Psoas muscle (tissue), 8 donors: ENCODE measurements at places on chromosomes 16 and 17. TPM values are rescaled to one million over a fixed set of nuclear protein-coding genes. Genes with fewer than 3 reads are reported as not detected.

Gene ZDHHC1
- 6.9 TPM for total RNA-seq

Gene SLC16A11
- 0.42 TPM for total RNA-seq

Gene GCGR
- not detected for total RNA-seq

GRCh38 chr17:60577147-60577915 lies 22.7 kb upstream of the PPM1D start:
- DNase-seq, result no peak

GRCh38 chr16:21338537-21339268 lies 60.6 kb upstream of the CRYM start:
- no peak for DNase-seq

DNA sequence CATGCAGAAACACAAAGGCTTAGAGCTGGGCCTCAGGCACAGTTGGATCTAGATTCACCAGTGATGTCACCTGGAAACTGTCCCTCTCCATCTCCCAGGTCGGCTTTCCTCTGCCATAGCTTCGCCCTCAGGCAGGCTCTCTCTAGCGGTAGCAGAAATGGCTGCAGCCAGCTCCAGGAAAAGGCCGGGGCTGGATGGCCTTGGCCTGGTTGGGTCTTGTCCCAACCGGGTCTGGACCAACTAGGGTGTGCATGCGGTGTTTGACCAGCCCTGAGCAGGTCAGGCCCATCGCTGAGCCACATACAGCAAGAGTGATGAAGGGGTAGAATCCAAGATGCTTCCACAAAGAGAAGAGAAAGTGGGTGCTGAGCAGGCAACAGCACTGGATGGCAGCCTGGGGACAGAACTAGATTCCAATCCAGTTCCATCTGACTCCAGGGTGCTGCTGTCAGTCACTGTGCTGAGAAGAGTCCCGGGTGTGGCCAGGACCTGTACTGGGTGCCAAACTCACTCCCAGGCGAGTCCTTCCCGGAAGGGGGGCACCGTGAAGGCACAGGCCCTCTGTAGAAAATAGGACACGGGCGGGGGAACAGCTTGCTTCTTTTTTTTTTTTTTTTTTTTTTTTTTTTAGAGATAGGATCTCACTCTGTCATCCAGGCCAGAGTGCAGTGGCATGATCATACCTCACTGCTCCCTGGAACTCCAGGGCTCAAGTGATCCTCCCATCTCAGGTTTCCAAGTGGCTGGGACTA lies 51.8 kb downstream of the SOCS3 start:
- DNase-seq, result no peak

GRCh38 chr17:58985971-58986370 lies 120.7 kb downstream of the TRIM37 start:
- no peak for DNase-seq

- DNase-seq, result peak; percentile 82
Measured at GRCh38 chr17:33977729-33978514, 277.2 kb upstream of the CCL2 start.
